ENCODE measurements at places on chromosomes 11 and 22. TPM values are rescaled to one million over a fixed set of nuclear protein-coding genes. Genes with fewer than 3 reads are reported as not detected.

The KRTAP5-10 gene
- not detected for total RNA-seq

The FOSL1 gene
- total RNA-seq = 4.9 TPM

The ST14 gene
- total RNA-seq = 0.34 TPM

The MACROD1 gene
- total RNA-seq = 17.5 TPM

The SMTNL1 gene
- total RNA-seq = not detected

The MS4A4E gene
- not detected for total RNA-seq

The CCND1 gene
- 452 TPM for total RNA-seq

All from dermis blood vessel endothelial cell (primary cell).